HT1080 (cell line): ENCODE measurements at places on chromosomes 16 and 17. TPM values are rescaled to one million over a fixed set of nuclear protein-coding genes. Genes with fewer than 3 reads are reported as not detected.
A peak's percentile ranks its signal among the peaks of the same experiment; 100 is the strongest.

- no peak for DNase-seq
These were observed 42.4 kb downstream of the RAI1 start for GRCh38 chr17:17723354-17724261.

- DNase-seq = no peak
These were observed 23.6 kb downstream of the COPZ2 start for GRCh38 chr17:48013876-48014594.

- DNase-seq = no peak
These were observed 3.5 kb upstream of the C16orf95 start for GRCh38 chr16:87320510-87321227.

GRCh38 chr17:588519-588918, 126.1 kb downstream of the VPS53 start:
- no peak for DNase-seq

GRCh38 chr17:41065829-41066624, at the start of gene KRTAP2-4:
TSS of gene KRTAP2-4 (minus strand) at chr17:41065879. CDS start at chr17:41065845, 34 bp downstream.
- DNase-seq = peak; percentile 95

DNA sequence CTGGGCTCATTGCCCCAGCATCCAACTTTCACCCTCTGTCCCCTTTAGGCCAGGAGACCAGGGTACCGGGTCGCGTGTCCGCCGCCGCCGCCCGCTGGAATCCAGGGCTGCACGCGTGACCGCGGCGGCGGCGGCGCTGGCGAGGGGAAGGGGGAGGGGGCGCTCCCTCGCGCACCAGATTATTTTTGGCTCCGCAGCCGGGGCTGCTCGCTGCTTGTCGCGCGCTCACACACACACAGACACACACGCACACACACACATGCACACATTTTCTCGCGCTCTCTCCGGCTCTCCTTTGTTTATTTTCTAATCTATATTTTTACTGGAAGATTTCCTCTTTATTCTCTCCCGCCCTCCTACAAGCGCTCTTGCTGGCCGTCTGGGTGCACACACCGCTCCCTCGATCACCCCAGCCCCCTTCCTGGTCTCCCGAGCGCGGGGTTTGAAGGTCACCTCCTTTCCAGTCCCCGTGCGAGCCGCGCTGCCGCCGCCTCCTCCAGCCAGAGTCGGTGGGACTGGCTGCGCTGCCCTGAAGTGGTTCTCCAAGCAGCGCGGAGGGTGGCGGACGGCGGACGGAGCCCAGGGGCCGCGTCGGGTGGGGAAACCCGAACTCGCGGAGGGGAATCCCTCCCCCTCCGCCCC, 921.4 kb upstream of the EEF2KMT start:
- no peak for DNase-seq

DNA sequence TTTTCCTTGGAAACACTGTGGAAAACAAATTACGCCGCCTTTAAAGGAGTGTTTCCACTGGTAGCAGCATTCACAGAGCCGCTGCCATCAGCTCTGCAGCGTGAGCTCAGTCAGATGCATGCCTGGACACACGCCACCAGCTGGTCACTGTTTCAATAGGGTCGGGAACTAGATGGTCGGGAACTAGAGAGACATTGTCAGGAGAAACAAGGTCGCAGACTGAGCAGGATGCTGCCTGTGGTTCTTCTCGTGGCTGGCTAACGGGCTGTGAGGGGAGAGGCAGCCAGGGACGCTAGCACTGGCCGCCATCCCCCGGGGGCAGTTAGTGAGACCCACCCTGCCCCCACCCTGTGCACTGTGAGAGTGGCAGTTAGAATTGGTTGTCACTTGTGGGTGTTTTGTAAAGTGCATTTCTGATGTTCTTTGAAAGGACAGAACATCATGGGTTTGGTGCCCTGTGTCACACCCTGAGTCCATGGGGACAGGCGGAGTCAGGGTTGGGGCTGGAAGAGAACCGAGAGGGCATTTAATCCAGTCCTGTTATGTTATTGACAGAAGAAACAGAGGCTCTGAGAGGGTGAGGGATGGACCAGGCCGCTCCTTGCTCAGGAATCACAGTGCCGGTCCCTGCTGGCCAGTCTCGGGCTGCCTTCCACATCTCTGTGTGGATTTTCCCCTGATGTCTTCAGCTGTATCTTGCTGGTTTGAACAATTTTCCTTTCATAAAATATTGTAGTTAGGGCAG, 86.3 kb downstream of the SPECC1 start:
- DNase-seq = peak; percentile 34

DNA sequence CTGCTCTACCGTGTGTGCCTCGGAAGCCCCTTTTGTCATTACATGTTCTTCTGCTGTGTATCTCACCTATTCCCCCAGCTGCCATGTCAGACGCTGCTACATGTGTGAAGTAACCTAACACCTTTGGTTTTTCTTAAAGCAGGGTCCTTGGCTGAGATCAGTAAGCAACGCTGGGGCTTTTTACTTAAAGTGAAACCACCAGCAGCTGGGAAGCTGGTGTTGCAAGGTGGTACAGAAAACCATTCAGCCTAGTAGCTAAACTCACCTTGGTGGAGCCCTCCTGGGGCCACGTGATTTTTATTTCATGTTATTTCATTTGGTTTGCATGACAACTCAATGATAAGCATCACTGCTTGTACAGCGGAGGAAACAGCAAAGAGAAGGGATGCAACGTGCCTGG, 62.6 kb downstream of the PLCG2 start:
- DNase-seq = no peak

GRCh38 chr17:882827-883585, 96.6 kb downstream of the NXN start:
- no peak for DNase-seq

DNA sequence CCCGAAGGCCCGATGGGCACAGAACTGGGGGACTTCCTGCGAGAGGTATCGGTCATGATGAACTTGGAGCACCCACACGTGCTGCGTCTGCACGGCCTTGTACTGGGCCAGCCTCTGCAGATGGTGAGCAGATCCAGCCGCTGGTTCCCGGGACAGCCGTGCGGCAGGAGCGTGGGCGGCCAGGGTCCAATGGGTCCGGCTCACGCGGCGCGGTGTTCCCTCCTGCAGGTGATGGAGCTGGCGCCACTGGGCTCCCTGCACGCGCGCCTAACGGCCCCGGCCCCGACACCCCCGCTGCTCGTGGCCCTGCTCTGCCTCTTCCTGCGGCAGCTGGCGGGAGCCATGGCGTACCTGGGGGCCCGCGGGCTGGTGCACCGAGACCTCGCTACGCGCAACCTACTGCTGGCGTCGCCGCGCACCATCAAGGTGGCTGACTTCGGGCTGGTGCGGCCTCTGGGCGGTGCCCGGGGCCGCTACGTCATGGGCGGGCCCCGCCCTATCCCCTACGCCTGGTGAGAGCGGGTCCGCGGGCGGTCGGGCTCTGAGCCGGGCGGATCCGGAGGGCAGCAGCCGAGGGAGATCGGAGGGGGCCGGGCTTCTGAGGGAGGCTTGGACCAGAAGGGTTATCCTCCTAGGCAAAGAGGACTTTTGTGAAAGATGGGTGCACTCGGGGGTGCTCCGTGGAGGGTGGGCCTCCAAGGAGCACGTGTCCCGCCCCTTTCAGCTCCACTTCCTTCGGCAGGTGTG, 3.0 kb downstream of the TNK1 start:
- no peak for DNase-seq

GRCh38 chr16:84327926-84328505, 33.3 kb downstream of the WFDC1 start:
- DNase-seq = no peak

DNA sequence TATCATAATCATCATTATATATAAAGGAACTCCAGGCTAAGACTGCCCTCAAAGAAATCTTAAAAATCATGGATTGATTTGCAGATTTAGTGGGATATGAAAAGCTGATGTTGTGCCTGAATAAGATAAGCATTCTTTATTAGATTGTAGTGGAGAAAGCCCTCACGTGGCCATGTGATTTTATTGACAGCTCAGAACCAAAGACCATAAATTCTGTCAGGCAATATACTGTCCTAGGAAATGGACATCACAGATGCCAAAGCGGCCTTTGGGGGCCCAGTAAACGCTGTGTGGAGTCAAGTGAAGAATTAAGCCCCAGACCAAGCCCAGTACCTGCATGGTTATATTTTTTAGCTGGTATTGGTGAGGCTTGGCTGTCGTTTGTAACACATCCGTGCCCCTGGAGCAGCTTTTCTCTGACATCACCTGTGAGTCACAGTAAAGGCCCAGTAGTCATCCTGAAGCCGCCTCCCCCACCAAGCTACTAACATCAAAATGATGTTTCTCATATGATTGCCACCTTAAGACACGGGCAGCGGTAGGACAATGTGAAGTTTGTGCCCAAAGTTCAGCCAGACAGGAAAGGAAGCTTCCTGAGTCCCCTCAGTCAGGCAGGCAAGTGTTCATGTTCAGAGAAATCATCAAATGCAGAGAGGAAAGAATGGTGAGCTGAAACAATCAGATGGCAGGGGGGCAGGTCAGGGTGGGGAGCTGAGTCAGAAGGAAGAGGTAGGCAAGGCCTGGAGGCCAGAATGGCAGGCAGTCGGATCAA, 209.4 kb downstream of the IRX3 start:
- DNase-seq = peak; percentile 89

GRCh38 chr16:25709213-25709612, 17.5 kb downstream of the HS3ST4 start:
- no peak for DNase-seq

DNA sequence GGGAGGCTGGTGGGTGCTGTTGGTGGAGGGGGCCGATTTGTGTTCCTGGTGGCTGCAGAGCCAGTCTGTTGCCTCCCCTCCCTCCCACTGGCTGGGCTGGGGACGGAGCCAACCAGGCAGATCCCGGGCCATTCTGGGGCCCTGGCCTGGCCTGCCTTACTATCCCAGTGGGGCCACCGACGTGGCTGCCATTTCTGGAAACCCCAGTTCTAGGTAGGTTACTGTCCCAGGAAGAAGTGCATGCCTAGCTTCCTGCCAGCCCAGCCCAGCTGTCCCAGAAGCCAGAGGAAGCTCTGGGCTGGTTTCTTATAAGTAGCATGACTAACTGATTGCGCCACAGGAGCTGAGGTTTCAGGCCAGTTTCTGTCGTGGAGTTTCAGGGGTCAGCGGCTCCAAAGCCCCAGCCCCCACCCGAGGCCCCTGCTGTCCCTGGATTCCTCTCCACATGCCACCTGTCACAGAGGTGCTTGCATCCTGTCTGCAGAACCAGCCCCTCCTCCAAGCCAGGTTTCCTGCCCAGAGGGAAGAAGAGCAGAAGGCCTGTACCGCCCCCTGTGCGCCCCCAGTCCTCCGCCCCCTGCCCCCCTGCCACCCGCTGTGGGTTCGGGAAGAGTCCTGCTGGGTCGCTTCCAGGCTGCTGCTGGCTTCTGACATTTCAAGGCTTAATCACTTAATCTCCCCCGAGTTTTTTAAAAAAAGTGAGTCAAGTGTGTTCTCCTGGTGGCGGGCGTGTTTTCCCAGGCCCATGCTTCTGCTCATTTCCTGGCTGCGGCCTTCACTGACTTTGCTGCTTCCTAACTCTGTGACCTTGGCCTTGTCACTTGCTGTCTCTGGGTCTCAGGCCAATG, 13.2 kb downstream of the IL4R start:
- peak; percentile 96 for DNase-seq

- DNase-seq = no peak
These were observed 22.4 kb downstream of the LITAF start for GRCh38 chr16:11564046-11564926.

DNA sequence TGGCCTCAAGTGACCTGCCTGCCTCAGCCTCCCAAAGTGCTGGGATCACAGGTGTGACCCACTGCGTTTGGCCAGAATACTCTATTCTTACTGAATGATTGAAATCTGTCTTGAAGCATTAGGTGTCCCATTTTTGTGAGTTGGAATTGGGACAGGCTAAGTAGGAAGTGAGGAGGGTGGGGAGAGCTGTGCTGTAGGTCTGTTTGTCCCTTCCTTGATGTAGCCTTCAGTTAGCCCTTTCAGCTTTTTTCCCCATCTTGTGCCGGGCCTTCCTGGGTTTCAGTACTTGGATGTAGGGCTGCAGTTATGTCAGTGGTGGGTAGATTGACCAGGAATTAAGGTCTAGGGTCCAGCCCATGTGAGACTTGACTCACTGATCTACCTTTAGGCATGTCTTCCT, 8.7 kb downstream of the PYCARD start:
- no peak for DNase-seq

GRCh38 chr16:12311309-12311708, 334.8 kb downstream of the SNX29 start:
- no peak for DNase-seq

- no peak for DNase-seq
These were observed 33.2 kb downstream of the COX4I1 start for GRCh38 chr16:85832570-85833218.

GRCh38 chr16:57282510-57283213, 1.8 kb downstream of the PLLP start:
- no peak for DNase-seq

DNA sequence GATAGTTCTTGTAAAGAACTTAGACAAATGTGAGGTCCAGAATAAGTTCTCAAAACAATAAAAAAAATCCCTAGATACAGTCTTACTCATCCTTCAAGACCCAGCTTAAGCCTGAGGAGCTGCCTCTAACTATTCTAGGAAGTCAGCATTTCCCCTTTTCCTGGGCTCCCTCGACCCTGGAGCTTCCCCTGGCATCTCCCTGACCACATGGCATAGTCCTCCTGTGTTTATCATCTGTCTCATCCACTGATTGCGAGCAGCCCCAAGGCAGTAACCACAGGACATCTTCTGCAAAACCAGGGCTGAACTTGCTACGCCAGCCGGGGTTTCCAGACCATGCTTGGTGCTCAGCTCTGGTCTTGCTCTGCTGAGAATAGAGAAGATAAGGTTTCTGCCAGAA, 36.7 kb upstream of the NLRP1 start:
- DNase-seq = no peak

GRCh38 chr16:89308391-89309333, 91.2 kb downstream of the ZNF778 start:
- no peak for DNase-seq

DNA sequence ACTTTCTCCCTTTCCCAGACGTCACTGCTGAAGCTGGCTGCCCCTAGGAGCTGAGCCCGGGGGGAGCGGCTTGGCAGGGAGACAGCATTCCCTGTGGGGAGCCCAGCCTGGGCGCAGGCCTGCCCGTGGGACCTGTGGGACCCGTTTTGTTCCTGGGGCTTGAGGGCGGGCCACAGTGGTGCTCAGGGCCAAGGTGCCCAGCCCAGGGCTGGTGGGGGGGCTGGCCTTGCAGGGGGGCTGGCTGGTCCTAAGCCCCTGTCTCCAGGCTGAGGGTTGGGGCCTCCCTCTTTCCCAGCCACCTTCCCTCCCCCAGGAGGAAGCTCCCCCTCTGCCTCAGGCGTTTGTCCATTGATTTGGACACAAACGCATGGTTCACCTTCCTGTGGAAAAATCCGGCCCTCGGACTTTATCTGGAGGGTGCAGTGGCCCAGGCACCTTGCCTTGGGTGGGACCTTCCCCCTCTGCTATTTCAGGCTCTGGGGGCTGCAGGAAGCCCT, 4.4 kb downstream of the NHERF2 start:
- no peak for DNase-seq

GRCh38 chr17:37123941-37124820, 175.4 kb downstream of the AATF start:
- no peak for DNase-seq

The RSKR gene
- total RNA-seq = 2.8 and 5.8 TPM in 2 replicates

The TNRC6C gene
- total RNA-seq = 2.7 and 4.1 TPM in 2 replicates

The OTOP2 gene
- not detected in 2 replicates for total RNA-seq

The P2RX5 gene
- 11.7 and 15.9 TPM in 2 replicates for total RNA-seq

The MYH1 gene
- not detected in 2 replicates for total RNA-seq

The HEATR9 gene
- not detected in 2 replicates for total RNA-seq

The CCL22 gene
- total RNA-seq = not detected in 2 replicates

The KRT14 gene
- 0.05 TPM in 1 of 2 replicates, not detected in the other for total RNA-seq
